ENCODE measurements at places on chromosomes 12 and 14.

- DNase-seq = no peak
Measured at GRCh38 chr14:80304125-80304766, 92.9 kb upstream of the DIO2 start.

DNA sequence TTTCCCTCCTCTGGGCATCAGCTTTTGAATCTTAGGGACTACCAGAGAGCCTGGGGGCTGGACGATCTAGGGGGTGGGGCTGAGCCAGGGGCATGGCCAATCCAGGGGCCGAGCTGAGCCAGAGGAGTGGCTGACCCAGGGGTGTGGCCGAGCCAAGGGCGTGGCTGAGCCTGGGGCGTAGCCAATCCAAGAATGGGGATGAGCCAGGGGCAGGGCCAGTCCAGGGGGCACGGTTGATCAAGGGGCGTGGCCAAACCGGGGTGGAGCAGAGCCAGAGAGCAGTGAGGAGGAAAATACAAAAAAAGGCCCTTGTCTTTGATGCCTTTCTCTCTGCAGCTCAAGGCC, 219.3 kb upstream of the NOS1 start:
- DNase-seq = no peak

GRCh38 chr12:132194556-132194955, 50.3 kb downstream of the NOC4L start:
- DNase-seq = no peak

DNA sequence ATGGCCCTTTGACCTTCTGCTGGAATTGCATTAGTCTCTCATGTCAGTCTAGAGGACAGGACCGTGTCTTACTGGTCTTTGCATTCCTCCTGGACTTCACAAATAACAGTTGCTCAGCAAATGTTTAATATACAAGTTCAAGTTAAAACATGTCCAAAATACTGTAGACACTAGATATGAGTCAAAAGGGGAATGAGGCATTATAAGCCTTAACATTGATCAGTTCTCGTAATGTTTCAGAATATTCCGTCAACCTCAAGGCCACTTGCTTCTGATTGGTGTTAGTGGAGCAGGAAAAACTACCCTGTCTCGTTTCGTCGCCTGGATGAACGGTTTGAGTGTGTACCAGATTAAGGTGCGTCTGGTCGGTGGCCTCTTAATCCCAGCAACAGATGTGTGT, 59.9 kb downstream of the HSP90AA1 start:
- no peak for DNase-seq

- DNase-seq = no peak
Measured at GRCh38 chr12:46367351-46368029, 5.1 kb downstream of the SLC38A2 start.

DNA sequence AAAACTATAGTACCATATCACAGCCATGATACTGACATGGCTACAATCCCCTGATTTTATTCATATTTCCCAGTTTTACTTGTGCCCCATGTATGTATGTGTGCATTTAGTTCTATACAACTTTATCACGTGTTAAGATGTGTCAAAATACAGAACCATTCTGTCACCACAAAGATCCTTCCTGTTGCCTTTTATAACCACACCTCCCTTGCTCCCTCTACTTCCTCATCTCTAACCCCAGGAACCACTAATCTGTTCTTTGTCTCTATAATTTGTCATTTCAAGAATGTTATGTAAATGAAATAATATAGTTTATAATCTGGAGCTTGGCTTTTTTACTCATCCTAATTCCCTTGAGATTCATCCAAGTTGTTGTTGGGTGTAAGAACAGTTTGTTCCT, 358.4 kb downstream of the DPF3 start:
- DNase-seq = peak; percentile 52

DNA sequence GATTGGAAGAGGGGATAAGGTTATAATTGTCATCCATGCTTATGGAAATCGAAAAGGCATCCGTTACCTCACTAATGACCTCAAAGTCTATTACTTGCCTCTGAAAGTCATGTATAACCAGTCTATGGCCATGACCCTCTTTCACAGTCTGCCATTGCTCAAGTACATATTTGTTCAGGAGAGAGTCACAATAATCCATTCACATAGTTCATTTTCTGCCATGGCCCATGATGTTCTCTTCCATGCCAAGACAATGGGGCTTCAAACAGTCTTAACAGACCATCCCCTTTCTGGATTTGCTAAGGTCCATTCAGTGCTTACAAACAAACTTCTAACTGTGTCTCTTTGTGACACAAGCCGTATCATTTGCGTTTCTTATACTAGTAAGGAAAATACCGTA, 5.4 kb downstream of the GAS2L3 start:
- no peak for DNase-seq

- no peak for DNase-seq
Measured at GRCh38 chr14:81449114-81449513, 49.0 kb upstream of the STON2 start.

- DNase-seq = no peak
Measured at GRCh38 chr14:33871394-33871793, 79.5 kb downstream of the EGLN3 start.

- DNase-seq = no peak
Measured at GRCh38 chr12:126282691-126283090, 1217.5 kb downstream of the AACS start.

Measured in immature natural killer cell (primary cell).